Body of pancreas (tissue), 4 donors: ENCODE measurements at places on chromosomes 2 and 18.

GRCh38 chr2:180412219-180412618, 405.1 kb upstream of the CWC22 start:
- no peak for DNase-seq

- no peak for DNase-seq
Observed at GRCh38 chr18:61400016-61400635, 66.9 kb downstream of the CDH20 start.

GRCh38 chr2:114001152-114001551, 111.3 kb downstream of the ACTR3 start:
- no peak for DNase-seq

DNA sequence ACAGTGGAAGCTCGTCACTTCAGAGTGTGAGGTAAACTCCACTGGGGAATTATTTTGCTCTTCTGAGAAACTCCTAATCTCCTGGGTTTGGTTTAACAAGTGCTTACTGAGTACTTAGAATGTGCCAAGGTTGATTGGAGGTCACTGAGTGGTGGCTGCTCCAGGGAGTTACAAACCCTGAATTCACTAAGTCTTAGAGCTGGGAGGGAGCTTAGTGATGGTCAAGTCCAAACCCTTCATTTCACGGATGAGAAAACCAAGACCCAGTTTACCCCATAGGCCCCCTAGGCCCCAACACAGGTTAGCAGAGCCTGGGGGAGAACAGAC, 52.0 kb downstream of the SLC4A5 start:
- DNase-seq = no peak
